ENCODE measurements at places on chromosomes 1 and 21.

DNA sequence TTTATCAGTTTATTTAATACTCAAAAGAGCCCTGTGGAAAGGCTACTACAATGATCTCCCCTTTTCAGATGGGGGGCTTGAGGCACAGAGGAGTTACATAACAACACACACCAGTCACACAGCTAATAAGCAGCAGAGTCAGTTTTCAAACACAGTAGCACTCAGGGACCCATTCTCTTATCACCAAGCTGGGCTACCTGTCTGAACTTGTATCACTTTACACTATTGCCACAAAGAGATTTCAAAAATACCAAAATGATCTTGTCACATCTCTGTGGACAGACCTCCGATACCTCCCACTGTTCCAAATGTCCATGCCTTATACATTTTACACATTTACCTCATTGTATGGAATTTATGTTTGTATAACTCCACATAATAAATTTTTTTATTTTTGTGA lies 134.6 kb downstream of the TPR start:
- no peak for DNase-seq

- no peak for DNase-seq
Measured at GRCh38 chr1:43446881-43447835, 6.6 kb downstream of the HYI start.

DNA sequence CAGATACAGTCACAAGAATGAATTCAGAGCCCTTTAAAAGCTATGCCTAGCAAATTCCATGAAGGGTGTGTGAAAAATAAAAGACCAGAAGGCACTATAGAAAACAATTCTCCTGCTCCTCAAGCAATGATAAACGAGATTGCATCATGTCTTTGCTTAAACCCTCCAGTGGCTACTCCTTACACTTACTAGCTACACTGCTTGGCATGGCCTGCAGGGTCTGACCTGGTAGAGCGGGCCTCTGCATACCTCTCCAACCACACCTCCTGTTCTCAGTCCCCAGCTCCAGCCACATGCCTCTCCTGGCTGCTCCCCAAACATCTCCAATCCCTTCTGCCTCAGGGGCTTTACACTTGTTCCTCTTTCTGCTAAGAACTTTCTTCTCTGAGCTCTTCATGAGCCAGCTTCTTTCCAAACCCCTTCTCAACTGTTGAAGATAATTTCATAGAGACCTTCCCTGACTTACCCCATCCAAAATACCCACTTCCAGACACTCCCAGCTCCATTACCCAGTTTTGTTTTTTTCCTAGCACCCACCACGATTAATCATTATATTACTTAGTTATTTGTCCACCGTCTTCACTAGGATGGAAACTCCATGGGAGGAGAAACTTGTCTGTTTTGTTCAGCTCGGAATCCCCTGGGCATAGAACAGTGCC lies 11.2 kb upstream of the CREG1 start:
- no peak for DNase-seq

- DNase-seq, result no peak
Measured at GRCh38 chr1:60864722-60865121, 217.6 kb upstream of the NFIA start.

DNA sequence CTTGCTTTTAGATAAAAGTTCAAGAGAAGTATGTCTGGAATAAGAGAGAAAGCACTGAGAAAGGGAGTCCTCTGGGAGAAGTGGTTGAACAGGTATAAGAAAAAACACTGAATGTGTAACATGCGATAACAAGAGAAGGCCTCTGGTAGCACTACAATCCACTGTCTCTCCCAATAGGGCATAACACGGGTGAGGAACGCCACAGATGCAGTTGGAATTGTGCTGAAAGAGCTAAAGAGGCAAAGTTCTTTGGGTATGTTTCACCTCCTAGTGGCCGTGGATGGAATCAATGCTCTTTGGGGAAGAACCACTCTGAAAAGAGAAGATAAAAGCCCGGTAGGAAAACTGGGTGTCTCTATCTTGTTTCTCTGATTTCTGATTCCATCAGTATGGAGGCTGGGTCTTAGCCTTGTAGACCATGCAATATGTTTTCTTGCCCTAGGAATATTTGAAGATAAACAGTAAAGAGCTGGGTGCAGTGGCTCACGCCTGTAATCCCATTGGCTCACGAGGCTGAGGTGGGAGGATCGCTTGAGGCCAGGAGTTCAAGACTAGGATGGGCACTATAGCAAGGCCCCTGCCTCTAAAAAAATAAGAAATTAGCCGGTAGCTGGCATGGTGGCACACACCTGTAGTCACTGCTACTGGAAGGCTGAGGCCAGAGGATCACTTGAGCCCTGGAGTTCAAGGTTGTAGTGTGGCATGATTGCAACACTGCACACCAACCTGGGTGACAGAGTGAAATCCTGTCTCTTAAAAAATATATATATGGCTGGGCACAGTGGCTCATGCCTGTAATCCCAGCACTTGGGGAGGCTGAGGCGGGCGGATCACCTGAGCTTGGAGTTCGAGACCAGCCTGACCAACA lies 40.4 kb downstream of the DAP3 start:
- DNase-seq, result peak; percentile 47

GRCh38 chr1:226542623-226543103 lies 5.9 kb upstream of the STUM start:
- DNase-seq, result no peak

- DNase-seq, result no peak
Measured at GRCh38 chr1:160366731-160367515, at the start of gene NHLH1. TSS of gene NHLH1 (plus strand) at chr1:160367071. CDS start at chr1:160370732, 3,661 bp downstream.

- no peak for DNase-seq
Measured at GRCh38 chr1:99825702-99826101, 24.5 kb upstream of the AGL start.

DNA sequence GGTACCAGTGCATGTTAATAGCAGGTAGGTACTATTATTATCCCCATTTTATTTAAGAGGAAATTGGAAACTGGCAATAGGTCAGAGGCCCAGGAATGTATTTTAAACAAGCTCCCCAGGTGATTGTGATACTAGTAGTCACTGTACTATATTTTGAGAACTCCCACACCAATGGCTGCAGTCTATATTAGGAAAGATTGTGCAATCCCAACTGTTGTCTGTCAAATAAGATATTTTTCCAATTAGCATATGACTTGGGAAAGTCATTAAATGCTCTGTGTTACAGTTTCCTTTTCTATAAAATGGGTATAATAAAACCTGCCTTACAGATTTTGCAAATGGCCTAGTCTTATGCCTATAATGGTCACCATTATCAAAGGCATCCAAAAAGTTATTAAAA lies 94.2 kb upstream of the DMRTA2 start:
- no peak for DNase-seq

GRCh38 chr1:113616156-113616555 lies 143.1 kb downstream of the PHTF1 start:
- no peak for DNase-seq

DNA sequence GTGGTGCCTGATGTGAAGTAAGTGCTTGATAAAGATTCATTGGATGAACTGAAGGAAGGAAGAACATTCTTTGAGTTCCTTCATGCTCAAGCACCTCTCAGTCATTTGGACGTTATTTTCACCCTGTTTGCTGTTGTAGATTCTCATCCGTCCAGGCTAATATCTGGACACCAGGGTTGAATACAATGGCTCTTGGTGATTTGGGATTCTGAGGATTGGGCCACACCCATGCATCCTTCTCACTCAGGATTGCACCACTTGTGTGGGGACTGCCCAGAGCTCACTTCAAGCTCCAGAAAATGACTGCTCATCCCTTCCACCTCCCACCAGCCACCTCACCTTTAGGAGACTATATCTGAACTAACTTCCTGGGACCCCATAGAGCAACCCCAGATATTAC lies 117.1 kb upstream of the IPO9 start:
- no peak for DNase-seq

GRCh38 chr1:195495720-195496635 lies 1112.3 kb downstream of the KCNT2 start:
- no peak for DNase-seq

GRCh38 chr1:21901473-21901847 lies 35.6 kb downstream of the HSPG2 start:
- DNase-seq, result no peak

- DNase-seq, result no peak
Measured at GRCh38 chr1:116194568-116194967, 83.4 kb downstream of the MAB21L3 start.

GRCh38 chr21:36575306-36575705 lies 95.4 kb upstream of the CLDN14 start:
- DNase-seq, result no peak

- no peak for DNase-seq
Measured at GRCh38 chr1:204029016-204029415, 43.9 kb upstream of the SOX13 start.

- DNase-seq, result no peak
Measured at GRCh38 chr1:33317354-33317753, 3.5 kb downstream of the A3GALT2 start.

DNA sequence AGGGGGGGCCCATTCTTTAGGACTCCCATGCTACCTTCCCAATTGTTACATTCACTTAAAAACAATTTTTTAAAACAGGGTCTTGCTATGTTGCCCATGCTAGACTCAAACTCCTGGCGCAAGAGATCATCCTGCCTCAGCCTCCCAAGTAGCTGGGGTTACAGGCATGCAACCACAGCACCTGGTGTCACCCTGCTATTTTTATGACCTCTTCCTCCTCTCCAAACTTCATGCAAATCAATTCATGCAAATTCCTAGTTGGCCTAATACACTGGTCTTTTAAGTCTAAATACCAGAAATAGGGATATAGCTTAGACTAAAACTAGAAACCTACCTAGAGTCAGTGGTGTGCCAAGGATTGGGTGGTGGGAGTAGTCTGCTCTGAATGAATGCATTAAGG lies 30.1 kb downstream of the CDKN2C start:
- no peak for DNase-seq

GRCh38 chr1:94753171-94753972 lies 66.8 kb upstream of the SLC44A3 start:
- DNase-seq, result no peak

GRCh38 chr1:86089765-86090164 lies 66.8 kb downstream of the COL24A1 start:
- no peak for DNase-seq

GRCh38 chr21:39441502-39442475 lies 3.8 kb downstream of the LCA5L start:
- DNase-seq, result peak; percentile 34

DNA sequence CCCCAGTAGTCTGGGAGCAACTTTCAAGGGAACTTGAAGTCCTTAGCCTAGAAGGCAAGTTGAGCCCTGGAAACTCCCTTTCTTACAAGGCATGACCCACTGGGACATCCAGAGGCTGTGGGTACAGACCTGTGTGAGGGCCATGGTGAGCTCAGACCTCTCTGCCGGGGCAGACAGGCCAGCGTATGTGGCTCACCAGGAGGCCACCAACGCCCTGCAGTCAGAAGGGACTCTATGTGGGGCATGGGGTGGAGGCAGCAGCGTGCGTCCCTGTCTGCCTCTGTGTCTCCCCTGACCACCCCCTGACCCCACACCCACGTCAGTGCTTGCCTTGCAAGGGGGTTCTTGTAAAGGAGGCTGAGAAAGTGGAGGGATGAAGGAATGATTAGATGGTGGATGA lies 10.8 kb downstream of the COQ8A start:
- no peak for DNase-seq

DNA sequence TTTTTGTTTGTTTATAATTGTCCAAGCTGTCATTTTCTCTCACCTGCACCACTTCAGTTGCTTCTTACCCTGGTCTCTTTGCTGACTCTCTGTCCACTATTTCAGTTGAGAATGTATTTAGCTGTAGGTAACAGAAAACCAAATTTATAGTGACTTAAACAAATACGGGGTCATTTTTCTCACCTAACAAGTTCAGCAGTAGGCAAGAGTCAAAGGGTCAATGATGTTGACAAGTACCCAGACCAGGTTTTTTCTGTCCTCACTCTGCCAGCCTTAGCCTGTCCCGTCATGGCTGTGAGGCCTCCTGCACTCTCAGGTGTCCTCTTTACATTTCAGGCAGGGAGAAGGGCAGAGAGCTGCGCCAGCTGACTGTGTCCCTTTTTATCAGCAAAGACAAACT lies 11.8 kb downstream of the RIIAD1 start:
- no peak for DNase-seq

DNA sequence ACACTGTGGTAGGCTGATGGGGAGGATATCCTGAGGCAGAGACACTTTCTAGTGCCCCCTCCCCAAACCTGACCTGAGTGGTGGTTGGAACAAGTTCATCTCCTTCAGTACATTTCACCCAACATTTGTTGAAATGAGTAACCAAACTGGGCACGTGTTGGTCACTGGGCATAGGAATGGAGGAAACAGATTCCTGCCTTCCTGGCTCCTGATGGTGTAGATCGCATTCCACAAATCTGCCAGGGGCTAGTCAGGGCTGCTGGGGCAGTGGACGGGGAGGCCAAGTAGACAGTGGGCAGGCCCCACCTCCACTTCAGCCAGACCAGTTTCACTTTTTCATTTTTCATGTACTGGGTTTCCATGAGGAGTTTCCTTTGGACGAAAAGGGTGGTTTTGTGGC lies 16.5 kb upstream of the ALX3 start:
- DNase-seq, result no peak

- no peak for DNase-seq
Measured at GRCh38 chr1:213905344-213905743, 82.4 kb upstream of the PROX1 start.

- no peak for DNase-seq
Measured at GRCh38 chr1:48681476-48682305, 95.0 kb downstream of the BEND5 start.

DNA sequence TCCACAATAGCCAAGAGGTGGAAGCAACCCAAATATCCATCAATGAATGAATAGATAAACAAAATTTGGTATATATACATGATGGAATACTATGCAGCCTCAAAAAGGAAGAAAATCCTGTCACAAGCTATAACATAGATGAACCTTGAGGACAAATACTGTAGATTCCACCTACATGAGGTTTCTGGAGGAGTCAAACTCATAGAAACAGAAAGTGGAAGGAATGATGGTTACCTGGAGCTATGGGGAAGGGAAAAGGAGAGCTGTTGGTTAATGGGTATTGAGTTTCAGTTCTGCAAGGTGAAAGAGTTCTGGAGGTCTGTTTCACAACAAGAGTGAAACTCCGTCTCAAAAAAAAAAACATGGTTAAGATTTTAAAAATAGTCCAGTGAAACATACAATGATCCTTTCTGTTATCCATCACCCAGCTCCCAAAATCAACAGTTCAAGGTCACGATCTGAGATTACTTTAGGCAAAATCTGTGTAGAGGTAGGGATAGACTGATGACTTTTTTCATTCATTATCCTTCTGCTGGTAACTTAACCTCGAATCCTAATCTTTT lies 80.8 kb upstream of the HNRNPU start:
- no peak for DNase-seq

DNA sequence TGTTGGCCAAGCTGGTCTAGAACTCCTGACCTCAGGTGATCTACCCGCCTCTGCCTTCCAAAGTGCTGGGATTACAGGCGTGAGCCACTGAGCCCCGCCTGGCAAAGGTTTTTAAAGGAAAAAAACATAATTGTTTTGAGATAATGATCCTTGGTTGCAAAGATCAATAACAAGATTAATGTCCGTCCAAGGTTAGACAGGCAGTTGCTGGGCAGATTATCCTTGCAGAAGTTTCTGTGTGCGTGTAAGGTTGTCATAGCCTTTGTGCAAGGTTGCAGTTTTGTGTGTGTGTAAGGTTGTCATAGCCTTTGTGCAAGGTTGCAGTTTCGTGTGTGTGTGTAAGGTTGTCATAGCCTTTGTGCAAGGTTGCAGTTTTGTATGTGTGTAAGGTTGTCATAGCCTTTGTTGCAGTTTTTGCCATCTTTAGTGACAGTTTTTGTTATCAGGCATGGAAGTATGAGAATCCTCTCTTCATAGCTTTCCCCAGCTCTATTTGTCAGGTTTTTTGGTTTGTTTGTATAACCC lies 3.6 kb downstream of the YBEY start:
- no peak for DNase-seq
